ENCODE measurements at places on chromosomes 1 and 21.

DNA sequence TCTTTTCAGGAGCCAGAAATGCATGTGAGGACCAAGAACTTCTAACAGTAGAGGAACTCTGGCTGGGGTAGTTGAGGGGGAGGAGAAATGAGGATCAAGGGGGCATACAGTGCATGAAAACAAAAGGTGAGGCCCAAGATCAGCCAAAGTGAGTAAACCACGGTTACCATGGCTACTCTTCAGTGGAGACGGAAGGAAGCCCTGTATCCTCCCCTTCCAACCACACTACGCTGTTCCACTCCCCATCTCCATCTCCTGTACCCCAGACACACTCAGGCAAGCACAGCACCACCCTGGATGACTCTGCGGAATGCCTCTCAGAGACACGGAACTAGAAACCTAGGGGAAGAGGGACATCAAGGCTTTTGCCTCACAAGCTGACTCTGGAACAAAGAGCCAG, 157.6 kb upstream of the CAMK1G start:
- DNase-seq: no peak

- DNase-seq: no peak
Observed at GRCh38 chr1:7449750-7450149, 321.3 kb upstream of the VAMP3 start.

DNA sequence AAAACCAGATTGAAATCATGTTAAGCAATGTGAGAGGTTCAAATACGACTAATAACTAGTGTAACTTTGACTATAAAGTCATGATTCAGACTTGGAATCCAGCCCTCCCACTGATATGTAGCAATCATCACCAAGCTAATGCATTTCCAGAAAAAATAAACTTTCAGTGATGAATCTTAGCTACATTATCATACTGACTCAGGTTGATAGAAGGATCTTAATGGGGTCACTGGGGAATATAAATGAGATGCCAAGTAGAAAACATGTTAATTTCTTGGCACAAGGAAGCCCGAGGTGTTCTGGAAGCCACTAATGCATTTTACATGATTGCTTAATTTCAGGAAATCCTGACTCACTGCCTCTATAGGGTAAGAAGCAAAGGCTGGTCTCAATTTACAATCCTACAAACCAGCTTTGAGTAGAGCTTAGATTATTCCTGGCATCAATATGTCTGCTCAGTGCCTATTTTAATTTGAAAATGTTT, 67.7 kb downstream of the SELENOF start:
- no peak for DNase-seq

DNA sequence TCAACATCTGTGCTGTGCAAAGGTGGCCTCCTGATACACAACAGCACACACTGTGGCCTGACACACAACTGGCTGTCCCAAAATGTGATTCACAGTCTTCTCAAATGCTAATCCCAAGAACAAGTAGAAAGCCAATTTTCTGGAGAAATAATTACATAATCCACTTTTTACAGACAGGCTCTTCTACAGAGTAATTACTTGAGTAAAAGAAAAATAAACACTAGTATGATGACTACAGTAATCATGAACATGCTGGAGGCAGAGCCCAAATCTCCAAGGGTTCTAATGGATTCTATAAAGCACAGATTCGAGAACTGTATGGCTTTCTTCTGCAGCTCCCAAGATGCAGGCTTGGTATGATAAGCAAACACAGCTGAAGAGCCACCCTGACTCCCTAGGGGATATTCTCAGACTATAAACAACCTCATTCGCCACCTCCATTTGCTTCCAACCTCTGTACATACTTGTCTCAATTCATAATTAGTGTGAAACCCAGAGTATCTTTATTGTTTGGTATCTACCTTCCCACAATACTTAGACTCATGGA, 81.9 kb downstream of the SIPA1L2 start:
- no peak for DNase-seq

Measured in stimulated activated CD8-positive, alpha-beta memory T cell treated with anti-CD3 and anti-CD28 coated beads, Interleukin-7, amount 100 ng/mL, for 24 hours (primary cell).